Stimulated activated CD4-positive, alpha-beta T cell treated with anti-CD3 and anti-CD28 coated beads, Interleukin-4, amount 100 ng/mL, for 24 hours (primary cell): ENCODE measurements at places on chromosomes 5 and 9.

DNA sequence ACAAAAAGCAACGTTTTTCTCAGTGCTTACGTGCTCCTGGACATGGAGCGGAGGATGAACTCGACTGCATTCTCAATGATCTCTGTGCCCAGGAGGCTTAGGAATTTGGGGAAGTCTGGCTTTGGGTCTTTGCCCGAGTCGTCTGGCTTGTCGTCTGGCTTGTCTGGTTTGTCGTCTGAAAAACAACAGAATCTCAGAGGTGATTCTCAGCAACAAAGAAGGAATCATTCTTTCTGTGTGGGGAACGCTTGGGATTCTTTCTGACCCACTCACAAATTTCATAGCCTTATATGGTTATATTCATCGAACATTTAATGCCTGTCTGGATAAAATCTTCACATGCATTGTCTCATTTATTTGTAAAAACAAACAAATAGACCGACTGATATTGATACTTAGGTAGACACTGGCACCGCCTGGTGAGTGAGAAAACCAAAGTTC is 4.7 kb downstream of the C5orf46 start:
- DNase-seq, result no peak

GRCh38 chr9:89781838-89782540 is 177.2 kb downstream of the GADD45G start:
- no peak for DNase-seq

DNA sequence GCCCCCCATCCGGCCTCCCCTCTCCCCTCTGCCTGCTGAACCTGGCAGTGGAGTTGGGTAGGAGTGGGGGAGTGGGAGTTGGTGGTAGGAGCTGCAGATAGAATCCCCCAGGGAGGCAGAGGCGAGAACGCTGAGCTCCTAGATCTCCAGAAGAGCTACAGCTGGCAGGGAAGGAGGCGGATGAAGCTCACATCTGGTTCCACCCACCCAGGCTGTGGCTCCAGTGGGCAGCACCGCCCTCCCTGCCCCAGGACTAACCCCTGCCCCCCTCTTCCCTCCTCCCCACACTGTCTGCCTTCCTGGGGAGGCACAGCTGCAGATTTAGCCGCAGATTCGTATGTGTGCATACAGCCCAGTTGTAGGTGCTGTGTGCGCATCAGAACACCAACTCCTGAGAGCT is 34.2 kb downstream of the C9orf50 start:
- DNase-seq, result no peak

- no peak for DNase-seq
Observed at GRCh38 chr5:95884017-95884325, 61.4 kb upstream of the GLRX start.

GRCh38 chr9:95623640-95624039 is 106.9 kb upstream of the PTCH1 start:
- no peak for DNase-seq

GRCh38 chr5:121819682-121820261 is 31.9 kb upstream of the FTMT start:
- DNase-seq, result no peak

- DNase-seq, result no peak
Observed at GRCh38 chr9:133849110-133849670, 111.0 kb upstream of the SARDH start.

DNA sequence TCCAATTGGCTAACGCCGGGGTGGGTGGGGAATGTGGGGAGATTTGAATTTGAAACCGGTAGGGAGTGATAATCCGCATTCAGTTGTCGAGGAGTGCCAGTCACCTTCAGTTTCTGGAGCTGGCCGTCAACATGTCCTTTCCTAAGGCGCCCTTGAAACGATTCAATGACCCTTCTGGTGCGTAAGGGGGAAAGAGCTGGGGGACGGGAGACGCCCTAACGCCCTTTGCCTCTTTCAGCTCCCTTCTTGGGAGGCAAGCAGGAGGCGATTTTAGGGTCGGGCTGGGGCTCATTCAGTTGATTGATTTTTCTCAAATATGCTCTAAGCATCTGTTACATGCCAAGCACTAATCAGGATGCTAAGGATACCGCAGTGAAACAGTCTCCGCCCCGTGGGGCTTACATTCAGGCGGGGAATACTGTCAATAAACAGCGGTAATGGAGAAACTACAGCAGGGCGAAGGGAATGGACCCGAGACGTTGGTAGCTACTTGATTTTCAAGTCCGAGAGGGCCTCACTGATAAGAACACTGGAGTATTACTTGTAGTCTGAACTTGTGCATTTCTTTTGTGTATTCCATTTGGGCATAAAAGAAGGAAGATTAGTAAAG is at the start of gene HMMR:
TSS of gene HMMR (plus strand) at position 71 of the 610 bp plus-strand sequence. CDS start at position 132, 61 bp downstream.
- DNase-seq, result no peak
